ENCODE measurements at places on chromosomes 3 and 15.

DNA sequence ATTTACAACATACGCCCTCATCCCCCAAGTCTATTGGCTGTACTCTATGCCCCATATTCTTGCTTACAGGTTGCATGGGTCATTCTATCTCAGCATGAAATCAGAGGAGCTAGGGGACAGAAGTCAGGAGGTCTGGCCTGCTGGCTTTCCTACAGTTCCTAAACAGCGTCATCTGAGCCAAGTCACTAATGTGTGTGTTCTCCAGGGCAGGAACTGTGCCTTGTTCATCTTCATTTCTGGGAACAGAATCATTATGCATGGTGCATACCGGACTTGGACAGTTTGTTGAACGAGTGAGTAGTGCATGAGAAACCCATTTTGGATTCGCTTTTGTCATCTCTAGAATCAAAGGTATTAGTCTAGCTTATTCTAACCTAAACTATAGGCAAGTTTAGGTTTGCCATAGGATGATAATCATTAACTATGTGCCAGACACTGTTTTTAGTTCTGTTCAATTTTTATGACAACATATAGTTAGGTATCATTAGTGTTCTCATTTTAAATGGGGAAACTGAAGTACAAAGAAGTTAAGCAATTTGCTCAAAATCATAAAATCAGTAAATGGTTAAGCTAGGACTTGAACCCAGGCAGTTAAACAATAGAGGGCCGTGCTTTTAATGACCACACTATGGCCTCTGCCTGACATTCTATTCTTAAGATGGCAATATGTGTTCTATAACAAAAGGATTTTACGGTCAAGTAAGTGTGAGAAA lies 105.2 kb downstream of the FMN1 start:
- no peak for DNase-seq

DNA sequence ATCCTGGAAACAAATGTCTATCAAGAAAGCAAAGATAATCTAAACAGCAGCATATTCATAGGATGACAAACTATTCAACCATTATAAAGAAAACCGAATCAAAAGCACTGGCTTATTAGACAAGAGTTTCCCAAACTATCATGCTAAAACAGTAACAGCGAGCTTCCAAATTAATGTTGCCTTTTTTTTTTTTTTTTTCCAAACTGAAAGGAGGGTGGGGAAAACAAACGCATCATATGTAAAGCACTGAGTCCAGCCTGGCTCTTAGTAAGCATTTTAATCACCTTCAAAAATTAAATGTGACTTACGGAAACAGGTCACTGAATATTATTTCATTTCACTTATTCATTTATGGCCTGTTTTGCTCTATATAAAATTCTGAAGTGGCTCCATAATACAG lies 2.3 kb downstream of the TJP1 start:
- DNase-seq, result no peak

GRCh38 chr3:195263925-195264600 lies 6.9 kb downstream of the XXYLT1 start:
- DNase-seq, result no peak

- DNase-seq, result peak; percentile 17
Measured at GRCh38 chr3:32630266-32630665, 54.7 kb upstream of the CNOT10 start.

- DNase-seq, result no peak
Measured at GRCh38 chr3:185052631-185053030, 100.2 kb downstream of the C3orf70 start.

- no peak for DNase-seq
Measured at GRCh38 chr3:36911990-36912804, 32.7 kb downstream of the TRANK1 start.

- no peak for DNase-seq
Measured at GRCh38 chr3:25531971-25532370, 103.9 kb downstream of the RARB start.

DNA sequence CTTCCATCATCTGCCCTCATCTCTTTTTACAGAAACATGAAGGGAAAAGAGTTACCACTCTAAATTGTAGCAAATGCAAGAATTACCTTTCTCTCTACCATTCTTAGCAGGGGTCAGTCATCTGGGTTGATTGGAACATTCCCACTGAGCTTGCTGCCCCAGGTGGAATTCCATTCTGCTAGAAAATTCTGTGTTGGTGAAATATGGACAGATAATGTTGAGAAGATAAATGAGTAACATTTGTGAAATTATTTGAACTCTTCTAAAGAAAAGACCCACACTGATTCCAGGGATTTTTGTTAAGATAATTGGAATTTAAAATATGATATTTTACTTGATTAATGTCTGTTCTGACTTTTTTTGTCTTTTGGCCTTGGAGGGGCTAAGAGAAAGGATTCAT lies 11.0 kb upstream of the CPA3 start:
- no peak for DNase-seq

- DNase-seq, result no peak
Measured at GRCh38 chr3:148232389-148232788, 465.3 kb upstream of the AGTR1 start.

DNA sequence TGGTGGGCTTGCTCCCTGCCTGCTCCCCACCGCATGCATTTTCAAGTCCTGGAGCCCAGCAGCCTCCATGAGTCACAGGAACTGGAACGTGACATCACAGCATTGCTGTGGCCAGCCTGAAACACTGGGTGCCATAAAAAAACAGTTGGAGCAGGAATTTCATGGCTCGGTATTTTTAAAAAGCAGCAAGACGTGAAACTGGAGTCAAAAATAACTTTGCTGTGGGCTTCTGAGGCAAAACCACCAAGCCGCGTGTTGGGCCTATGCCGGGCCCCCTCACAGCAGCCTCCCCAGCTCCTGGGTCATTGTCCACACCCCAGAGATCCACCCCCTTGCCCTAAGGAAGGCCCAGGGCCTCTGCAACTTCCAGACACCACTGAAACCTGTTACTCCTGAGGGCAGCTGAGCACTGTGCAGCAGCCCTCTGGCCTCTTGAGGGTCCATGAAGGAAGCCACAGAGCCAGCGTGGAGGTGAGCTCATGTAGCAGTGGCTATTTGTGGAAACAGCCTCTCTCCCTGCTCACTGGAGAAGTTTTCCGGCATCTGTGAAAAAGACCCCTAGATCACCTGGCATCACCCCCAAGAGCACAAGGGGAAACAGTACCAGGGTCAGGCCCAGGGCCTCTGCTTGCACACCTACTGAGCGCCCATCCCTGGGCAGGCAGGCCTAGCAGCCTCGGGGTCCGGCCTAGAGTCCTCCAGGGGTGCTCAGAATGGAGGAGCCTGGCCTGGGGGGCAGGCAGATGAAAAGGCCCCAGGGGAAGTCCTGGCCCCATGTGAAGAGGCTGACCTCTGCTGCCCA lies 34.0 kb upstream of the DUSP7 start:
- DNase-seq, result no peak

DNA sequence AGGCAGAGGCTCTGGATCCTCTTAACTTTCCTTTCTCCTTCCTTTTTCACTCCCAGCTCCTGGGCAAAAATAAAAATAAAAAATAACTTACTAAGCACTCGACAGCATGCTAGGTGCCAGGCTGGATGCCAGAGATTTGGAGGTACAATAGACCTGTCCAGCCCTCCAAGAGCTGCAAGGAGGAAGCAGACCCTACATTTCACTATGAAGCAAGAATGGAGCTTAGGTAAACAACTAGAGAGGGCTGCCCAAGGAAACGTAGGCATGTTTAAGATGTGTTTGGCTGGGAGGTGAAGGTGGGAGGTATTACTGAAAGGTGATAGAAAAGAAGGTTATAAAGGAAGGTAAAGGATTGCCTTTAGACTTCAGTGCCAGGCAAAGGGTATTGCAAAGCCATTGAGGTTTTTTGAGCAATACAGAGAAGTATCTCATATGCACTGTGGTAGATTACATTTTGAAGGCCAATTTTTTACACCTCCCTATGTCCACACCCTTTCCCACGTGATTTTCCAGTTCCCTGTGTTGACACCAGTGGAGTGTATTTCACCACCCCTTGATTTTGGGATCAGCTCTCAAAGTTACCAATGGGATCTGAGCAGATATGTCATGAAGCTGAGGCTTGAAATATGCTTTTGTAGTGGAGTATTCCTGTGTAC lies 69.1 kb downstream of the DCLK3 start:
- DNase-seq, result no peak

- DNase-seq, result no peak
Measured at GRCh38 chr3:156843071-156843808, 17.1 kb downstream of the LEKR1 start.

GRCh38 chr3:155070932-155071387 lies 9.2 kb upstream of the MME start:
- no peak for DNase-seq

DNA sequence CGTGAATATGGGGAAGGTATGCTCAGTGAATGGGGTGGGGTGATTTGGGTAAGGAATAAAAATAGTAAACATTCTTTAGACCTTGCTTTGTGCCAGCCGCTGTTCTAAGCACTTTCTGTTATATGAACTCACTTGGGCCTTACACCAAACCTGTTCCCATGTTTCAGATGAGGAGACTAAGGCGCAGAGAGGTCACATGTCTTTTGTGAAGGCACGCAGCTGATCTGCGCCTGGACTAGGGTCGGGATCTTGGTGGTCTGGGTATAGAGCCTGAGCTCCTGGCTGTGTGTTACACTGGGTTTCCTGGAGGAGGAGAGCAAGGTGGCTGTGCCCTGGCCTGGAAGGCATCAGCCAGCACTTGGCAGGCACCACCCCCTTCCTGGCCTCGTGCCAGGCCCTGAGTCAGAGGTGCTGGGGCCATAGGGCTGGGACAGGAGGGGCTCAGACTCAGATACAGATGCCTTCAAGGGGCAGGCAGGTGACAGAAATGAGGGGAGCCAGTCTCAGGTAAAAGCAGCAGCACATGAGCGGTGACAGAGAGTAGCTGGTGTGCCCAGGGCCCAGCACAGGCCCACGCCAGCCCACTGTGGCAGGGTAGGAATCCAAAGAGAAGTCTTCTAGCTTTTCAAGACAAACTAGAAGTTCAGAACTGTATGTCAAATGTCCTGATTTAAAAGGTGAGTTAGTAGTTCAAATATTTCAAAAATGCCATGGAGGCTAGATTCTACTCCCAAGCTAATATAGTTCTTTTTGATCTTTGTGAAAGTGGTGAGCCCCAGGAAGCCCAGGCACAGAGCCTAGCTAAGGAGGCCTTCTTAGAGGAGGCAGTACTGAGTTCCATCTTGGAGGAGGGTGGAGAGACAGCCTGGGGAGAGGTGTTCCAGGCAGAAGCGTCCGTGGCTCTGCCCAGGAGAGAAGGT lies 83.1 kb downstream of the DNAJB8 start:
- peak; percentile 22 for DNase-seq

GRCh38 chr3:13123013-13123654 lies 49.9 kb upstream of the IQSEC1 start:
- no peak for DNase-seq

DNA sequence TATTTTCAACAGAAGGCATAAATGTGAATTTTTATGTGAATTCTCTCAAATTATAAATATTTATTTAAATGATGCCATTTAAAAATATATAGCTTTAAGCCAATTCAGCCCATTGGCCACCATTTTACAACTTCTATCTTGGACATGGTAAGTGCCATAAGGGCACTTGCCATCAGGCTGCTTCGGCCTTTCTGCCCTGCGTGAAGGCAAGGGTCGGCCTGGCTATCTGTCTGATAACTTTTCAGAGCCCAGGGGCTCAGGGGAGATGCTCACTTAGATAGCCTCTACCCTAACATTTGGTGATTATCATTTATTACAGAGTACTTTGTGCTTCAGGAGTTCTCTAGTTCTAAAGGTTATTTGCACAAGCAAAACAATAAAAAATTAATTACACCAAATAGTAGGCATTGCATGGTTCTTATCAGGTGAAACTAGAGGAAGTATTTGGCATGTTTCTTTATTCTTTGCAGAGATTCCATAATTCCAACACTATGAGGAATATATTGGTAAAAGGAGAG lies 62.4 kb upstream of the MBNL1 start:
- no peak for DNase-seq

DNA sequence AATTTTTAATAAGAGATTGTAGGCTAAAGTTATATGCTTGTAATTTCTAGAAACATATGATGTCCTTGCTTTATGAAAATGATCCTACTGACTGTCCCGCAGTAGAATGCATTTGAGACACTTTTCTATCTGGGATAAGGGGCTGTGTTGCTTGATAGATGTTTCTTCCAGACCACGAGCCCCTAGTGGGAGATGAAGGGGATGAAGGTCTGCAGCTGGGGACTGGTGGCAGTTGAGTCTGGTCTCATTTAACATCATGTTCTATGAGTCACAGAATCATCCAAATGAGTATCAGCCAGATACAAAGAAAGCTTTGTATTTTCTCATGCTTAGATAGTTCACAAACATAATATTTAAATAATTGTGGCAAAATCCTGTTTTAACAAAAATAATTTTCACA lies 84.3 kb upstream of the PRTG start:
- DNase-seq, result no peak

GRCh38 chr3:143843587-143843986 lies 4.7 kb downstream of the SLC9A9 start:
- no peak for DNase-seq

DNA sequence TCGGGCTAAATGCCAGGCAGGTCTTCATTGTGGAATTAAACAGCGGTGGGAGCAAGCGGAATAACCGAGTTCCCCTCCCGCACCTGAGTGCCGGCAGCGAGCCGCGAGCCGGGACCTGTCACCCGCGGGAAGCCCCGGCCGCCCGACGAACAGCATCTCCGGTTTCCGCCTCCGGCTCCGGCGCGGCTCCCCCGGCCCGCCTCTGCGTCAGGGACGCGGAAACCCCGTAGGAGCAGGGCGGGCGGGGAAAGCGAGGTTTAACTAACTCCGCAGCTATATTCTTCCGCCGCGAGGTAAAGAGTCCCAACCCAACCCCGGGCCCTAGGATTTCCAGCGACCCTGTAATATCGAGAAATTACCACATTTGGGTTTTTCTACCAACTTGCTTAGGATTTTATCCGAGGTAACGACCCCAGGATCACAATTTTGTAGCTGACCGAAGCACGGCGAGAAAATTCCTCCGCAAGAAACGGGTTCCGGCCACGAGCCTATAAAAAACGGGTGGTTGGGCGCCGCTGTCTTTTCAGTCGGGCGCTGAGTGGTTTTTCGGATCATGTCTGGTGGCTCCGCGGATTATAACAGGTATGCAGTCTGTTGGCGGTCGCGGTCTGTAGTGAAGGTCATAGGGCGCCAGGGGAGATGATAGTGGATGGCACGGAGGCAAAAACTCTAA lies at the start of gene EIF4A2:
EIF4A2 (plus strand) TSS at position 520 of the 673 bp plus-strand sequence; CDS start at position 554, 34 bp downstream.
- DNase-seq, result peak; percentile 78

GRCh38 chr3:127573912-127574311 lies 16.6 kb downstream of the TPRA1 start:
- no peak for DNase-seq

DNA sequence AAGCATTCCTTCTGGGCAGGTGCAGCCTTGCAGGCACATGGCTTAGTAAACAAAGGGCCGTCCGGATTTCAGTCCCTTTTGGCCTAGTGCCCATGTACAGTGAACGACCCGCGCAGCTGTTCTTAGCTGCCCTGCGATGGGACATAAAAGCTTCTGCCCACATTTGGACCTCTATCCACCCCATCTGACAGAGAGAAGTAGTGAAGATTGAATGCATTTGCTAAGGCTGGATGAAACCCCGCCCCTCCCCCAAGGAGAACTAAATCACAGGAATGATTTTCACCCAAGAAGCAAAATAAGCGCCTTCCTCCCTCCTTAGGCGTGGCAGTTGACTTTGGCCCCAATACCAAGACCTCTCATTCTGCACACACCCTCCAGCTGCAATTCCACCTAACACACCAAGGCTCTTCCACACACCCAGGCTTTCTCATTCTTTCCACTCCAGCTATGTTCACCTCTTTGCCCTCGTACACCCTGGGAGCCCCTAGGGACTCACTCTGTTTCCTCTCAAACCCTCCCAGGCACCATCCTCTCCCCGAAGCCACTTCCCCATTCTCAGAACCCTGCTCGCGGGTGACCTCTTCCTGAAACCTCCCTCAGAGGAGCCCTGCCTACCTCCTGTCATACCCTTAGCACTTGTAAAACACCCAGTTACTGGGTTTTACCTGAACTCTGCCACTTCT lies 14.1 kb upstream of the HRH1 start:
- DNase-seq, result no peak

Measured in NCI-H460 (cell line).